Right lung (tissue), 10 donors: ENCODE measurements at places on chromosomes 16 and 17.

- DNase-seq: no peak
Observed at GRCh38 chr16:85327731-85328675, 215.7 kb upstream of the CIBAR2 start.

DNA sequence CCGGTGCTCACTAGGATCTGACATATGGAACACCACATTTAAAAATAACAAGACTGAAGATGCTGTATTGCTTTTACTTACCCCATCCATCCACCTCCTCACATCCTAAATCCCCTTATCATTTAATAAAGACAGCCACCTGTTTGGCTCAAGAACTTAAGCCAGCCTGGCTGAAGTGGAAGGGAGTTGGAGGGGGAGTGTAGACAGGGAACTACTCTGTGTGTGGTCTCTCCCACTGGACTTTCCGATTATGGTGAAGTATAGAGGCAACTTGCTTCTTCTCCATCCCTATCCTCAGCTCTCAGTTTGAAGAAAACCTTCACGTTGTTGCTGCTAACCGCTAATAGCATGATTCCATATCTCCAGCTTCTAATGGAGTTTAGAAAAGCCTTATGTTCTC, 313.4 kb downstream of the CDH11 start:
- DNase-seq: no peak

- DNase-seq: no peak
Observed at GRCh38 chr17:34764716-34765115, 185.3 kb downstream of the TMEM132E start.

GRCh38 chr17:4556996-4557395, 1.8 kb upstream of the MYBBP1A start:
- DNase-seq: no peak

GRCh38 chr17:37662353-37662752, 19.1 kb upstream of the DDX52 start:
- no peak for DNase-seq

- DNase-seq: no peak
Observed at GRCh38 chr16:4879049-4879448, 31.8 kb downstream of the UBN1 start.

DNA sequence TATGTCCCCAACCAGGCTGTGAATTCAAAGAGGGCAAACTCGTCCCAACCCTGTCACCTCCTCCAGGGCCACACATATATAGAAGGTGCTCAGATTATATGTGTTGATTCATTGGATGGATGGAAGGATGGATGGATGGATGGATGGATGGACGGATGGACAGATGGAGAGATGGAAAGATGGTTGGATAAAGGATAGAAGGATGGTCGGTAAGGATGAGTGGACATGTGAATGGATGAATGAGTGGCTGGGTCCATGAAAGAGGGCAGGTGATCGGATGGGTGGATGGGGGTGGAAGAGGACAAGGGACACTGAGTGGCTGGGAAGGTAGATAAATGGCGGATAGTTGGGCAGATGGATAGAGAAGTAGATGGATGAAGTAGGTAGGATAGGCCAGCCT, 30.1 kb downstream of the TRPV3 start:
- DNase-seq: no peak

DNA sequence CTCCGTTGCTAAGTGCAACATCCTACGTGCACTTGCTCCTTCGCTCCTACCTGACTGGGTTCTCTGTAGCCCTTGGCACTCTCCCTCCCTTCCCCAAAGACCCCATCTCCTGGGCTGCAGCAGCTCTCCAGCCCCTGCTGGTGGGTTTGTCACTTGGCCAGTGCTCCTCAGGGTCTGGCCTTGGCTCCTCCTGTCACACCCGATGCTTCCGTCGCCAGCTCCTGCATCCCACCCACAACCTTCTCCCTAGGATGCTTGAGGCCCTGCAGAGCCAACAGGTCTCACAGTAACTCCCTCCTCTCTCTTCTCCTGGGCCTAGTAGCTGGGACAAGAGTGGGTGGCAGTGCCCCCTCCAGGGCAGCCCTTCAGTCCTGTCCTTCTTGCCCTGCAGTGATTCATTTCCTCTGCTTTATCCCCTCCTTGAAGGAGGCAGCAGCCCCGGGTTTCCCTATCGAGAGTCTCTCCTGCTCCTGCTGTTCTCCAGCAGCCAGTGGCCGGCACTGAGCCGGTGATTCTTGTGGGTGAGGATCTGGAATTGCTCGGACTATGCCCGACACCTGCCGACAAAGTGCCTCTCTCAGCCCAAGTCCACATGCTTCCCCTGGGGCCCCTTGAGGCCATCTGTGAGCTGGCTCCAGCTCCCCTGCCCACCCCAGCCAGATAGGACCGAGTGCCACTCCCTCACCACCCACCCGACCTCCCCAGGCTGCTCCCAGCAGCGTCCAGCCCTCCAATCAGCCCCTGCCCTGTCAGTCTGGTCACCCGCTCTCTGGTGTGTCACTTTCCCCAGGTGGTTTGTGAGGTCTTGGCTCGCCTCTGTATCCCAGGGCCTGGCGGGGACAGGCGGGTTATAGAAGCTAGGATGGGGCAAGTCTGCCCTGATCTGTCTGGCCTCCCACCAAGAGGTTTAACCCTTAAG, 3.8 kb downstream of the LITAFD start:
- DNase-seq: no peak

- DNase-seq: no peak
Observed at GRCh38 chr16:1654505-1655268, 23.4 kb upstream of the JPT2 start.

- DNase-seq: no peak
Observed at GRCh38 chr16:30108059-30108850, 5.1 kb downstream of the GDPD3 start.

DNA sequence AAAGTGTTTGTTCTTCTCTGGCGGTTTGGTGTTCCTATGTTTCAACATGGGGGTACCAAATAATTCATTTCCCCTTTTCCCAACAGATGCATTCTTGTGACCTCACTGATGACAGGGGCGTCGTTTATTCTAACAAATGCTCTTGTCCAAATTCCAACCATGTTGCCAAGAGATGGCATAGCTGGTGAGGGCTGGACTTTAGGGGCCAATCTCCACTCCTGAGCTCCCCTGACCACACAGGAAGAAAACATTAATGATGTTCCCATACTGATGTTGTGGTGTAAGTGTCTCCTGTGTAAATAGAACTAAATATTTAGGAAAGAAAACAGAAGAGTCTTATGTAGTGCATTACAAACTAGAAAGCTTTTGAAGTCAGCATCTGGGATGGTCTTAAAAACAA, 431.6 kb downstream of the CDH13 start:
- DNase-seq: no peak

GRCh38 chr16:88466175-88466862, 13.2 kb downstream of the ZFPM1 start:
- DNase-seq: no peak

- DNase-seq: no peak
Observed at GRCh38 chr16:17365591-17366298, 105.0 kb downstream of the XYLT1 start.

- DNase-seq: no peak
Observed at GRCh38 chr17:57512258-57512657, 232.8 kb downstream of the CCDC182 start.

GRCh38 chr17:35184274-35184673, 9.9 kb downstream of the SLC35G3 start:
- no peak for DNase-seq

DNA sequence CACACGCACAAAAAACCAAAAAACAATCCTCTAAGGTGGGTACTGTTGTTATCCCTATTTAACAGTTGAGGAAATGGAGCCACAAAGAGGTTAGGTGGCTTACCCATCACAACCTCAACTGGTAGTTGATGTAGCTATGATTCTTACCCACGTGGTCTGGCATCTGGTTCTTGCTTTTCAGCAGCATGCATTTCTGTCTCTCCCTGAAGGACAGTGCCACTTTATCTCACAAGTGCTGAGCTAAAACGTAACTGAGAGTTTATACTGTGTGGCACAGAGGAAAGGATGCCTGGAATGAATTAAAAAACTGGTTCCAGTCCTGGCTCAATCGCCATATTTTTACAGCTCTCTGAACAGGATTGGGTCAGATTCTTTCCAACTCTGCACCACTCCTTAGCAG, 1.9 kb upstream of the CORO6 start:
- no peak for DNase-seq

- no peak for DNase-seq
Observed at GRCh38 chr17:357644-358043, 5.0 kb upstream of the RPH3AL start.

DNA sequence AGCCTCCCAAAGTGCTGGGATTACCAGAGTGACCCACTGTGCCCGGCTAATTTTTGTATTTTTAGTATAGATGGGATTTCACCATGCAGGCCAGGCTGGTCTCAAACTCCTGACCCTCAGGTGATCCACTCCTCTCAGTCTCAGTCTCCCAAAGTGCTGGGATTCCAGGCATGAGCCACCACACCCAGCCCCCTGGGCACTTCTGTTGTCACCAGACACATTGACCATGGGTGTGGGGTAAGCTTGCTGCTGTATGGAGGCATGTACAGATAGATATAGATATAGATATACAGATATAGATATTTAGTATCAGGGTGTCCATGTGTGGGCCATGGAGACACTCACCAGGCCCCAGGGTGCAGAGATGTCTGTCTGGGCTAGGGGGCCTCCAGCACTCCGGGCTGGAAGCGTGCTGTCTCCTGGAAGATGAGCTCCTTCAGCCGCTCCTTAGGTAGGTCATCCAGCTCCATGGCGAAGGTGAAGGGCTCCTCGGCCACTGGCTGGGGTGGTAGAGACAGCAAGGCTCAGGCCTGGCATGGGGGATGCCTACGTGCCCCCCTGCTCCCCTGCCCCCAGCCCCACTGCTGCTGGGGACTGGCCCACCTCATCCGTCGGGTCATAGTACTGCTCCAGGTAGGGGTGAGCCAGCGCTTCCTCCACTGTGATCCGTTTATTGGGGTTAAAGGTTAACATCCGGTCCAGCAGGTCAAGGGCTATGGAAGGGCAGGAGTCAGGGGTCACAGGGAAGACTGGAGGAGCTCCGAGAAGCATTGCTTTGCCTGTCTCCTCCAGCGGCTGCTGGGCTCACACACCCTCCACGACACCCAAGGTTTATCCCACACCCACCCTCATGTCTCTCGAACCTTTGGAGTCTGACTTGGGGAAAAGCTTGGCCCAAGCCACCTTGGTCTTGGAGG, 3.2 kb upstream of the GDPD3 start:
- no peak for DNase-seq

DNA sequence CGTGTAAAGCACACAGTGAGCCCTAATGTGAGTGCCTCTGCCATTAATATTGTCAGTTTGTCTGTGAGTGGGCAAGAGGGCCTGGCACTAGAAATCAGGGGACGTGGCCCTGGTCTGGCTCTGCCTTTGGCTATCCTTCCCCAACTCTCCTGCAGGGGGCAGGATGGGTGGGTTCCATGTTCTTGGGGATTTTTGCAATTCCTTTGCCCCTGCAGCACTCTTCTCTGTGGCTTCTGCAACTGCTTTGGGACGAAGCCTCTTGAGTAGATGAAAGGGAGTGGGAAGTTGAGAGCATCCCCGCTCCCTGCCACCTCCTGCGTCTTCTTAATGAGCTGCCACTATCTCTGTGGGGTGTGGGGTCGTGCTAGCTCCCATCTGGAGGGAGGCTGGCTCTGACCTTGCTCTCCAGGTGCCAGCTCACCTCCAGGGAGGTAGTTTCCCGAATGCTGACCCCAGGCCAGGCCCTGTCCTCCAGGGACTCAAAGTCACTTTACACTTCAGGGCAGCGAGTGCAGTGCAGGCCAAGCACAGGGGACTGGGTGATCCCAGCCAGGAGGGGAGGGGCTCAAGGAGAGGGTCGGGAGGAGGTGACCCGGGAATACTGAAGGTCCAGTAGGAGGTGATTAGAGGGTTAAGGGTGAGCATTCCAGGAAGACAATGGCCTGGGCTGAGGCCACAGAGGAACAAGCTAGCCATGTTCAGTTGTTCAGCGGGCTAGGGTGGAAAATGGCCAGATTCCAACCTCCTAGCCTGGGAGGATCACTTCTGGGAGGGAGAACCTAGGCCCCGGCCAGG, 121.0 kb upstream of the NLRP1 start:
- no peak for DNase-seq

GRCh38 chr17:41717408-41718286, 5.5 kb downstream of the GAST start:
- no peak for DNase-seq

DNA sequence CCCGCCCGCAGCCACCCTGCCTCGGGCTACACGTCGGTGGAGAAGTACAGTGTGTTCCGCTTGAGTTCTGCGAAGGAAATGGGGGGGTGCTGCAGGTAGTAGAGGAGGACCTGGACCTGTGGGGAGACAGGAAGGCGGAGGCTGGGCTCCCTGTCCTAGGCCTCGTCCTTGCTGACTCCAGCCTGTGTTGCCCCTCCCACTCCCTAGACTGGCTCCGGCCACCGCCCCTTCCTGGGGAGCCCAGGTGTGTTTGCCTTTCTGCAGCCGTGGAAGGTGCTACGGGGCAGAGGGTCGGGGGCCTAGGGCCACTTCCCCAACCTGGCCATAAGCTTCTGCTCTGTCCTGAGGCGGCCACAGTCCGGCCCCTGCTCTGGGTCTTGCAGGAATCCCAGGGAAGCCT, 9.1 kb downstream of the TIMM22 start:
- no peak for DNase-seq

DNA sequence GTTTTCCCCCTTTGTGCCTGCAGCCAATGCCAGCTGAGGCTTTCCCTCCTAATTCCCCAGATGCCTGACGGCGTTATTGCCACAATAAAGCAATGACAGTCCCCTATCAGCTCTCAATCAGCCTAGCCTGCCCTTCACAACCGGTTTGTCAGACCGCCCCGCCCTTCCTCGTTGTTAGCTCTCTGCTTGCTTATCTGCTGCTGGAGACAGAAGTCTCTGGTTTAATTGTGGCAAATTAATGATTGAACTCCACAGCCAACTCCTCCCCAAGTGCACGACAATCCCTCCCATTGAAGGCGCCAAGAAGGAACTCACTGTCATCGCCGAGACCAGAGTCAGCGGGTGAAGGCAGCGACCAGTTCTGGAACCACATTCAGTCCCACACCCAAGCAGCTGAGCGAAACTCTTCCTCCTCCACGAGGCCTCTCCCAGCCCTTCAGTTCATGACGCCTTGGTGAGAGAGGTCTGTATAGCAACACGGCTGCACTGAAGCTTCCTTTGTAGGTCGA, 474.4 kb downstream of the SLC39A11 start:
- DNase-seq: peak; percentile 24

DNA sequence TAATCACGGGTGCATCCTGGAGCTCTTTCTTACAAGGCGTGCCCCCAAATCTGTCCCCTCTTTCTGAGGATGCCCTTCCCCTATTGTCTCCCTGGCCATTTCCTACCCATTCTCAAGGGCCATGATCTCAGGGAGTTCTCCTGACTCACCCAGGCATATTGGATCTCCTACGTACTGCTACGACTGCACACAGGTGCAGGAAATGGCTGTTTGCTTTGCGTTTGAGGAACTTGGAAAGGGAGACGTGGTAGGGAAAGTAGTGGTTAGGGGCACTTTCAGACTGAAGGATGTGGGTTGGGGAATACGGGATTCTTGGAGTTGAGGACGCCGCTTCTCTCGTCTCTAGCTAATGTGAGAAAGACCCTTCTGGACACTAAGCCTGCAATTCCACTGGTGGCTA, 18.7 kb upstream of the MEOX1 start:
- no peak for DNase-seq

- no peak for DNase-seq
Observed at GRCh38 chr16:9308356-9308801, 216.9 kb downstream of the HAPSTR1 start.

- DNase-seq: no peak
Observed at GRCh38 chr16:80163339-80163738, 377.5 kb upstream of the DYNLRB2 start.
